Hematopoietic multipotent progenitor cell treated with erythropoietin and hydrocortisone succinate and interleukin-3 and kit ligand, for 4 days (in vitro differentiated cells): ENCODE measurements at places on chromosomes 5 and 9.

- no peak for DNase-seq
Measured at GRCh38 chr9:99398241-99398640, 176.2 kb downstream of the SEC61B start.

- DNase-seq: no peak
Measured at GRCh38 chr9:23669776-23670175, 156.3 kb downstream of the ELAVL2 start.

DNA sequence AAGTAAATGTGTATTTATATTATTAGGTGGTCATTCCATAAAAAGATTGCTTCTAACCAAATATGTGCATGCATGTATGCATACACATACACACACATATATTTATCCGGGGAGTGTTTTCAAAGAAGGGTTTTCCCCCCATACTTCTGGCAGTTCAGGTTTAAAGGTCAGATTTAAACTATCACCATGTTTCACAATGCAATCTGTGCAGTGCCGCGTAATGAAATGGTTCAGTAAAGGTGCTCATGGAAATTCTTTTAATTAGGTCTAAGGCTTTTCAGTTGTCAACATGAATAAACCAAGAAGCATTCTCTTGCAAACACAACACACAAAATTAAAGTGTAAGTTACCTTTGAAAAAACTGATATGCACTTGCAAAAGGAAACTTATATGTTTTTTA lies 211.0 kb downstream of the CRB2 start:
- no peak for DNase-seq

DNA sequence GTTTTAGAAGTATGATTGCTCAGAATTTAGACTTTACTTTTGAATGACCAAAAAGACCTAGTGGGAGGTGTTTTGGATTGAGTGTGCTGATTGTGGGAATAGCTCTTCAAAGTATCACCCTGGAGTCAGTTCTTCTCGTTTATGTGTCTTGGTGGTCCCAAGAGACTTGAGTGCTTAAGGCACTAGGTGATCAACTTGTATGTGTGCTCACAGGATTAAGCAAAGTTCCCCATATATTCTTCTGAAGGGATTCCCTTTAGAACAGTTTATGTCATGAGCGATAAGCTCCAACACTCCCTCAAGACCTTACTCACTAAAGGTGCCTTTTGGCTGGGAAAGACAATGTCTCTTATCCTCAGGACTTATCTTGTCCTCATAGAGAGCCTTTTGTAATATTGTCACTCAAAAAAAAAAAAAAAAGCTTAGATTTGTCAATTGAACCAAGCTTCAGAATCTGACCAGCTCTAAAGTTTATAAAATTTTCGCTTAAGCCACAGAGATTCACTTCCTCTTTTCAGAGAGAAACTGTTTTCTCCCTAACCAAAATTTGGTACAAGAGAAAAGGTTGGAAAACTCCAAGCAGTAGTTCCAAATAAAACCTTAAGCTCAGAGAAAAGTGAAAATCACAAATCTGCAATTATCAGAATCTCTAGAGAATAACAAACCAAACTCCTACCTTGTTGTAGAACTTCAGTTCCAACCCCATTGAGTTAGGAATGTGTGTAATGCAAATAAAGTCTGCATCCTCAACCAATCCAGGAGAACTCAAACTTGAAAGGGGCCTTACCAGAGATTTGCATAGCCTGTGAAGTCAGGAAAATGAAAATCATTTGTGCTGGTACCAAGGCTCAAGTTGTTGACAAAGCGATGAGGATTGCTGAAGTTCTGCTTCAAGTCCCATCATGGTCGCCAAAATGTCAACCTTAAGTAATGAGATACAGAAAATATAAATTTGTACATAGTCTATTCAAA lies 40.0 kb upstream of the PDZD2 start:
- peak; percentile 47 for DNase-seq

DNA sequence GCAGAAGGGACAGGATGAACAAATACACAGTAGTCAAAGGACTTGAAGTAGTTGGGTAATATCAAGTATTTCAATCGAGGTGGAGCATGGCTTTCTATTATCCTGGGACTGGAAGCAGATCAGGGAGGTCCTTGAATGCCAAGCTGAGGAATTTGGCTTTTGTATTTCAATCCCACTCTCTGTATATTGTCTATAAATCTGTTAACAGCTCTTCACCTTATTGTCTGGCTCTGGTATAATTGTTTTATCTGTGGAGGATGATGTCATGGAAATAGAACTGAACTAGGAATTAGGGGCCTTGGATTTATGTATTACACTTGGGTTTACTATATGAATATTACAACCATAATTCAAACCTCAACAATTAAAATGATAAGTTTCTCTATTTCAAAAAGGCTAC lies 6.3 kb upstream of the ADAMTSL1 start:
- DNase-seq: no peak

- DNase-seq: no peak
Measured at GRCh38 chr9:34079181-34079580, 30.5 kb upstream of the UBAP2 start.

GRCh38 chr5:68957591-68957990 lies 136.2 kb upstream of the SLC30A5 start:
- DNase-seq: no peak

DNA sequence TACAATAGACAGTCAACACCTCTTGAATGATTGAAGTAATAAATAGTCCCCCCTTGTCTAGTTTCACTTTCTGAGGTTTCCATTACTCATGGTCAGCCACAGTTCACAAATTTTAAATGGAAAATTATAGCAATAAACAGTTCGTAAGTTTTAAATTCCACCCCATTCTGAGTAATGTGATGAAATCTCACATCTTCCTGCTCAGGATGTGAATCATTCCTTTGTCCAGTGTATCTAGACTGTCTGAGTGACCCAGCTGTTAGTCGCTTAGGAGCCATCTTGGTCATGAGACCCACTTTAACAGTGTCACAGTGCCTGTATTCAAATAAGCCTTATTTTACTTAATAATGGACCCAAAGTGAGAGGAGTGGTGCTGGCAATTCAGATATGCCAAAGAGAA lies 311.6 kb upstream of the PRR16 start:
- no peak for DNase-seq

DNA sequence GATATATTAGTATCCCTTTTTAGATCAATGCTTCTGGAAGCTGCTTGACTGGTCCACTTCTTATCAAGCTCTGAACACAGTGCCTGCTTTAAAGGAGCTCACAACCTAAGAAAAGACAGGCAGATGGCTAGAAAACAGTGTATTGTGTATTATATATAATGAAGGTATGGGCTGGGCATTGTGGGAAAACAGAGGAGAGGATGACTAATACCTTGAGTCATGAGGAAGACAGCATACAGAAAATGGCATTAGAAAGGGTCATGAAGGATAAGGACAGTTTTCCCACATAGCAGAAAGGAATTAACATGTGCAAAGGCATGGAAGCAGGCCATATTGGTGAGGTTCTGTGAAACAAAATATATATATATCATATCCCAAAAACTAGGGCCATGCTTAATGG lies 309.6 kb downstream of the MLLT3 start:
- DNase-seq: no peak
